Urothelium cell line (cell line): ENCODE measurements at places on chromosomes 13 and 19.

- peak; percentile 50 for DNase-seq
These were observed 14.6 kb downstream of the GNA11 start for GRCh38 chr19:3108775-3109174.

DNA sequence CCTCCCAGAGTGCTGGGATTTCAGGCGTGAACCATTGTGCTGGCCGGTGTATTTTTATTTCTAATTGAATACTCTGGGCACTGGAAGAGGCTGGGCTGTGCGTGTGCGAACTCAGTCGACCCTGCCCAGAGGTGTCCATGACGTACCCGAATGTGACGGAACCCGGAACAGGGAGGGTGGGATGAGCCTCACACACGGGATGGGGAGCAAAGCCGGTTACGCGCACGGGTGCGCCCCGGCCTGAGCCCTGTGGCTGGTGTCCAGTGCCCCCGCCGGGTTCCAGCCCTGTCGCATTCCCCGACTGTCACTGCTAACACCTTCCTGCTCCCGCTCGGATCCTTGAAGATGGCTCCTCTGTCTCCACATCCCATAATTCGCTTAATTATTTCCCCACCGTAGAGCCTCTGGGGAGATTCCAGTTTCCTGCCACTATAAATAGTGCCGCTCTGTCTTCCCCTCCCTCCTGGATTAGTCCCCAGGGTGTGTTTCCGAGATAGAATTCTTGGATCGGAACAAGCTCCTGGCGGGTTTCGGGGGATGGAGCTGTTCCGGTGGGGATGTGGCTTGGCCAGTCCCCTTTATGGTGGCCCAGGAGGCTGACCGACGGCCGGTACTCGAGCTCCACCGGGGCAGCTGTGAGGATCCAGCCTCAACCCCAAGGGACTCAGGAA, 22.0 kb downstream of the SBNO2 start:
- no peak for DNase-seq

DNA sequence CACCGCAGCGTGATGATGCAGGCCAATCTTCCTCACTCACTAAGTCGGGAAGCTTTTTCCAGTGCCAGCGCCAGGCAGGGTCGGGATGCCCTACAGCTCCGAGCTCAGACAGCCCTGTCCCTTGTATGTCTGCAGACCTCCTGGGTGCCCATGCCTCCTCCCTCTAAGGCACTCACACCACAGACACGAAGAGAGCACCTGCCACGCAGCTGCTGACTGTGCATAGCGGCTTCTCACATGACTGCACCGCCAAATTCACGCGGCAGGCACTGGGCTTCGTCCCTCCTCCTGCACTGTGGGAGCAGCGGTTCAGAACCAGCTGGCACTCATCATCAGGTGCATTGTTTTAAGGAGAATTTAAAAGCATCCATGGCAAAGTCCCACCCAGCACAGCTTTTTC, 88.1 kb downstream of the SLC7A1 start:
- DNase-seq = no peak

DNA sequence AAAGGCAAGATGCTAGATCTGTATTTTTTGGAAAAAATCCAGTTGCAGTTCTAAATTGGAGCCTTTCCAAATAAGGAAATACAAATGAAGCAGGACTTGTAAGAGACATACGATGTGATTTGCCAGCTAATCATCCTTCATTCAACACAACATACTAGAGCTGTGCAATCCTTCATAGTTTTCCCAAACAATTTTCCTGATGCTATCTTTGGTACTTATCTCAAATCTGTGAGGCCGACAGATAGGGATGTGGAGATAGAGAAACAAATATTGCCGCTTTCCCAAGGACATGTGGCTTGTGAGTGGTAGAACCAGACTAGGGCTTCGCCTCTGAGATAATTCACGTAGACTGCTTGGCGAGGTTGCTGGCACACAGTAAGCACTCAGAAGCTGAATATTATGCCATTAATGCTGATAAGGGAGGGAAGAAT, 176.6 kb downstream of the LMO7 start:
- no peak for DNase-seq

- DNase-seq = no peak
These were observed 494 bp downstream of the NCLN start for GRCh38 chr19:3186160-3186688.
